ENCODE measurements at places on chromosomes 16 and 17.

DNA sequence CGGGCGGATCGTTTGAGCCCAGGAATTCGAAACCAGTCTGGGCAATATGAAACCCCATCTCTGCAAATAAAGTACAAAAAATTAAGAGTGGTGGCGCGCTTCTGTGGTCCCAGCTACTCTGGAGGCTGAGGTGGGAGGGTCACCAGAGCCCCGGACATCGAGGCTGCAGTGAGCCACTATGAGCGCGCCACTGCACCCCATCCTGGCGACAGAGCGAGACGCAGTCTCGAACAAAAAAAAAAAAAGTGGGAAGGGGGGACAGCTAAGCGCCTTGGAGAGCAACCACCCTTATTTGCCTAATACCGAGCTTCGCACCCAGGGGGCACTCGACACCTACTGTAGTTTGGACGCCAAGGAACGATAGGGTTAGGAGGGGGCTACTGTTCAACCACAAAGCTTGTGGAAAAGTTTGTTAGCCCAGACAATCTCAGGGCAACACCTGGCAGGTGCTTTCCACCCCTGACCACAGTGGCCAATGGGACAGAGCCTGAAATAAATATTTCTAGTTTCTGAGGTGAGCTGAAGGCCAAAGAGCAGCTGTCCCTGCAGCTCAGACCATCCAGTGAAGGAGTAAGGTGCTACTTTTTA is 847 bp upstream of the PSMC3IP start:
- DNase-seq: no peak

DNA sequence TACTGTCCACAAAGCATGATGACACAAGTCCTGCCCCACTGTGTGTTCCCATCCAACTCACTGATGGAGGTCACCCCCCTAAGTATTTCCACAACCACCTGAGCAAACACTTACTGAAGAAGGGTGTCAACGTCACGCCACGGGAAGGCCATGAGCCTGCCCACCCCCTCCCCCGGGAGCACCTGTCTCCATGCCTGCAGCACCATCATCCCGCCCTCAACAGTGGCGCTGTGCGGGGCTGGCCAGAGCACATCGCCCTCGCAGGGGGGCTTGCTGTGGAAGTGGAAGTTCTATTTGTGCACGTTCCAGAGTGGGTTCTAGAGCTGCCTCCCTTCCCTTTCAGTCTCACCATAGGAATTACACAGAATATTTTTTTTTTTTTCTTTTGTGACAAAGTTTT is 4.3 kb upstream of the MBTPS1 start:
- no peak for DNase-seq

GRCh38 chr17:41962111-41962510 is 4.5 kb upstream of the CNP start:
- DNase-seq: no peak

- peak; percentile 58 for DNase-seq
These were observed 1.7 kb downstream of the ARHGDIA start for GRCh38 chr17:81869221-81870130.

GRCh38 chr16:13864689-13865088 is 55.3 kb upstream of the ERCC4 start:
- no peak for DNase-seq

DNA sequence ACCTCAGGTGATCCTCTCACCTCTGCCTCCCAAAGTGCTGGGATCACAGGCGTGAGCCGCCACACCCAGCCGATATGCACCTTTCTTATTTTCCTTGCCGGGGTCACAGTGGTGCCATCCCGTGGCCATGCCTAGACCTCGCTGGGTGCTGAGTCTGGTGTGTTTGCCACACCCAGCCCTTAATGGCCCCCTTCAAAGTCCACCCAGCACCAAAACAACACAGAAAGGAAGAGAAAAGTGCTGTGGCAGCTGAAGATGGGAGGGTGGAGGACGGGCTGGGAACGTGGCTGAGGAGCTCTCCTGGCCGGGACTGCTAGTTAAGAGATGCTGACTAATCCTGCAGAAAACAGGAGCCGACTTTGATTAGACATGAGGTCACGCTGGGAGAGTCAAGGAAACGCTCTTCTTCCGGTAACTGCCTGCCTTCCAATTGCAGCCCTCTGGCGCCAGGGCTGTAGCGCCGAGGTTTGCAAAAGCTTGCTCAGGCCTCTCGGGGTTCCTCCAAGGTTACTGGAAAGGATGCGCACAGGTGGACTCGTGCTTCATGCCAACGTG is 10.9 kb downstream of the SLC43A2 start:
- no peak for DNase-seq

DNA sequence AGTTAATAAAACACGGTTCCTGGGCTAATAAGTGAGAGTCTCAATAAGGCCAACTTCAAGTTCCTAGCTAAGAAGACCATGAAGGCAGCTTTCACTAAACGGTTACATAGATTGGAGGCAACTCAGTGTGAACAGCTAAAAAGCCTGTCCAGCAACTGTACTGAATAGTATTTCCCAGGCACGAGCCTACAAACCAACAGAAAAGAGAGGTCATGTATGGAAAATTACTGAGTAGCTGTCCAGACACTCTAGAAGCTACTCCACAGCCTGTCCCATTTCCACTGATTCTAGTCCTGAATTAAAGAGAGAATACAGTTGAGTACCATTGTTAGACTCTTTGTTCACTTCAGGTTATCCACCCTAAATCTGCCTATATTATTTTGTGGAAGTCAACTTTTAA is 36.5 kb upstream of the C17orf78 start:
- no peak for DNase-seq

GRCh38 chr17:2396568-2397246 is 4.2 kb downstream of the MNT start:
- no peak for DNase-seq

DNA sequence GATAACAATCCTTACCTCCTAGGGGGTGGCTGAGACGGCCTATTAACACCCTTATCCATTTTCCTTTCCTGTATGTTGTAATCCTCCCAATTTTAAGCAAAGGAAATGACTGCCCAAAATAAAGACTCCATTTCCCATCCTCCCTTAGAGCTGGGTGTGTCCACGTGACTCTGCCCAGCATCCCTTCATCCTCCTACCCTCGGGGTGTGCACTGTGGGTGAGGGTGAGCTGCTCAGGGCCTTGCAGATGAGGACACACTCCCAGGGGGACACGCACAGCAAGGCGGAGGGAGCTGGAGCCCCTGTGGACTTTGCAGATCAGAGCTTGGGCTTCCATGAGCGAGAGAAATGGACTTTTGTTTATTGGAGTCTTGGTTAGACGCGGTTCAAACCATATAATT is 186.8 kb downstream of the IRF8 start:
- DNase-seq: no peak

GRCh38 chr16:23584186-23585076 is 11.7 kb downstream of the NDUFAB1 start:
- DNase-seq: no peak

DNA sequence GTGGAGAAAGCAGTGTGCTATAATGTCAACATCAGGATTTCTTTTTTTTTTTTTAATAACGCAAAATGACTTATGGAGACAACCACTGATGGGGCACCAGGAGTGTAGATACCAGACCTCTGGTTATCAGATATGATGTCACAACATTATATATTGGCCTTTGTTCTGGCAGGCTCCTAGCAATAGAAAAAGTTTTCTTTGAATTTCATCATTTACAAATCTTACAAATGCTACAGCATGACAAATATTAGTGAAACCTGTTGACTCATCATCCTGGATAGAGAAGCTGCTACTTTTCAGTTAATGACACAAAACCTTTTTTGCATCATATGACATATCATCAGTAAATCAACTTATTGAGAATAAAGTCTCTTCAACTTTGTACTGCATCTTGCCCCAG is 6.1 kb downstream of the THUMPD1 start:
- no peak for DNase-seq

GRCh38 chr17:76543482-76543825 is 3.6 kb downstream of the PRCD start:
- no peak for DNase-seq

- no peak for DNase-seq
These were observed 78.1 kb downstream of the LMF1 start for GRCh38 chr16:892536-893255.

DNA sequence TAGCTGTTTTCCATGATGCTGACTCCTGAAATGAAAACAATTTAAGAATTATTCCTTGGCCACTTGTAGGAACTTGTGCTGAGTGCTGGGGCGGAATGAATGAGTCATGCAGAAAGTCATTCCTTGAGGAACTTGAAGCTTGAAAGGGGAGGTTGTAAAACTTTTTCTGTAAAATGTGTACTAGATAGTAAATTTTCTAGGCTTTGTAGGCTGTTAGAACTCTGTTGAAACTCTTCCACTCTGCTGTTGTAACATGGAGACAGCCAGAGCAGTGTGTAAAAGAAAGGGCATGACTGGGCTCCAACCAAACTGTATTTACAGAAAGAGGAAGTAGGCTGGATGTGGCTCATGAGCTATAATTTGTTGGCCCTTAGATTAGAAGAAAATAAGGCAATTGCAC is 46.1 kb downstream of the ABCA8 start:
- no peak for DNase-seq

GRCh38 chr17:52035336-52035915 is 123.1 kb downstream of the CA10 start:
- DNase-seq: no peak

GRCh38 chr17:72699545-72699944 is 392.9 kb downstream of the SLC39A11 start:
- no peak for DNase-seq

DNA sequence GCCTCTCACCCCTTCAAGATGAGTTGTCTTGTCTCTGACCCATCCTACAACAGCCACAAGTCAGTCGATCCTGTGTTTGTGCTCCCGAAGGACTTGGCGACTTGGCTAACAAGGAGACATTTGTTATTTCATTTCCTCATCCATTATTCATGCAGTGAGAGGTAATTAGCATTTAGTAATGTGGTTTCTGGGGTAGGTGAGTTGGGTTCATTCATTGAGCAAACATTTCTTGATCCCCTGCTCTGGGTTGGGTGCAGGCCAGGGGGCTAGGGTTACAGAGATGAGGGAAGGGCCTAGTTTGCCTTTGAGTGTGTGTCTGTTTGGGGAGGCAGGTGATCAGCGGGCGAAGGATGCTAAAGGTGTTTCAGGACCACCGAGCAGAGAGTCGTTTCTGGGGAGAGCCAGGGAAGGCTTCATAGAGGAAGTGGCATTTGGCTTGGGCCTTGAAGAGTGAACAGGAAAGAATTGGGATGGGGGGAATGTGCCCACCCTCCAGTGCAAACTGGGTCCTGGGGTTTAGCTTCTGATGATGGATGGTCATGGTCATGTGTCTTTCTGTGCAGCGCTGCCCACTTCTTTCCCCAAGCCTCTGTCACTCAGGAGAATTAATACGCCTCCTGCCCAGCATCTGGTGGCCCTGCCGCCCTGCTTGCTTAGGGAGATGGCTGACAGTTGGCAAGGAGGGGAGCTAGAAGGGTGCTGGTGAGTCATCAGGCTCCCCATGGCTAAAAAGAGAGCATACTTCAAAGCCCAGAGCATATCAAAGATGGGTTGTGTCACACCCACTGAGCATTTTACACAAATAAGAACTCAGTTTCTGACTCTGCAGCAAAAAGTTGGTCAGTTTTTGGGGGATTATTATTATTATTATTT is 38.5 kb downstream of the MSI2 start:
- no peak for DNase-seq

GRCh38 chr16:81806696-81807095 is 27.6 kb downstream of the PLCG2 start:
- DNase-seq: no peak

DNA sequence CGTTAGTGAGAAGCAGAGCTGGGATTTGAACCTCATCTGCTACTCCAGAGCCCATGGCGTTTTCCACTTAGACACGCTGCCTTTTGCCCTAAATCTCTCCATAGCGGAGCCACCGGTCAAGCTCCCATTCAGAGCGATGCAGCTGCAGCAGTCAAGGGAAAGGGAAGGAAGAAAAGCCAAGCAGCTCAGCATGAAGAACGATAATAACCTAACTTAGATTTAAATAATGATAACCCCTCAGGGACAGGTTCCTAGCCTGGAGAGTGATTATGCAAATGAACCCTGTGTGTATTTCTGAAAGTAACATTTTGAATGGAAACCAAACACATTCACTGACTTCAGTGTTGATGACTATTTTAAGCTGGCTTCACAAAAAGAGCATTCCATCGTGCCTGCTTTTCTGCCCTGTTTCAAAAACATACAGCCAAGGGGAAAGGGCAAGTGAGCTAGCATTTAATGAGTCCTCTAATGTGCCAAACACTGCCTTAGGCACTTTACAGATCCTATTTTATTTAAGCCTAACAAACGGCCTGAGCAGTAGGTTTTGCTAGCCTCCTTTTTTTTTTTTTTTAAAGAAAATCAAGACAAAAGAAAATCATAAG is 798.3 kb downstream of the CDH8 start:
- no peak for DNase-seq

GRCh38 chr17:65099475-65099874 is 37.7 kb upstream of the RGS9 start:
- DNase-seq: no peak

DNA sequence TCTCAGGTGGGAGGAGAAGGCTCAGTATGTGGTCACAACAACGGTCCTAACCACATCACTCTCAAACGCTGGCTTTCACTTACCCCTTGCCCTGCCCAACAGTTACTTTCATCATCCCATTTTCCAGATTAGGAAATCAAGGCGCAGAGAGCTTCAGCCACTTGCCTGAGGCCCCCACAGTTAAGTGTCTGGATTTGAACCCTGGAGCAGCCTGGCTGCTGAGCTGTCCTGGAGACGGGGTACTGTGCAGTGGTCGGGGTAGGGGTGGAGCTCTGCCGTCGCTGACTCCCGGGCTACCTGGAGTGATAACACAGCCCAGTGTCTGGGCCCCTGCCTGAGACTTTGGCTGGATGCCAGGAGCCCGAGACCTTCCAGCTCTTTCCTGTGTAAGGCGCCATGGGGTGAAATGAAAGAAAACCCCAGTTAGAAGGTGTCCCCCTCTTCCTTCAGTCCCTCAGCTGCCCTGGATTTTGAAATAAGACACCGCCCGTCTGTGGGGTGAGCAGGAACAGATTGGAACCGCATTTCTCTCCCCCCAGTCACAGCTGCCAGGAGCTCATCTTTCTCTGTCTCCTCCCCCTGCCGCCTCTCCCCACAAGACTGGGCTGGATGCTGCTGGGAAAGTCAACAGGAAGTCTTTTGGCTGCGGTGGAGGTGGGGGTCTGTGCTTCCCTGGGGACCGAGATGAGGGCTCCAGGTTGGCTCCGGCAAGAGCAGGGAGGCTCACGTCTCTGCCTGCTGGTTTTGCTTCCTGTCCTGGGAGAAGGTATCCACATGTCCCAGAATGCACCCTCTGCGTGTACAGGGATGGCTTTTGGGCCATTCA is 280.2 kb downstream of the SEC14L1 start:
- DNase-seq: no peak

DNA sequence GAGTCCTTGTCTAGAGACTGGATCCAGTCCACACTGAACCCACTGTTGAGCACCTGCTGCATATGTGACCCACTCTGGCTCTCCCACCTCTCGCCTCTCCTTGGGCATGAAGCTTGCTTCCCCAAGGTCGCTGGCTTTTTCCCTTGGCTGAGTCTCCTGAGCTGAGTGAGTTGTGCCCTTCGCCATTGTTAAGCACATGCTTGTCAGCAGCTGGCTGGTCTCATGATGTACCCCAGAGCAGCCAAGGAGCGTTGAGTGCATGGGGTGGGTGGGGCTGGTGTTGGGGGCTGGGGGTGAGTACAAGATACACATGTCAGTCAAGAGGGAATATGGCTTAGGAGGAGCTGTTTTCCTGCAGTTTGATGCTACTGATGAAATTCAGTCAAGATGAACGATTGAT is 165.6 kb downstream of the SNX29 start:
- DNase-seq: no peak
